ENCODE measurements at places on chromosomes 11 and 22. TPM values are rescaled to one million over a fixed set of nuclear protein-coding genes. Genes with fewer than 3 reads are reported as not detected.

Gene MMP12
- not detected for total RNA-seq

Gene REXO2
- total RNA-seq, result 163 TPM

Gene RCN1
- total RNA-seq, result 457 TPM

Gene MB
- not detected for total RNA-seq

Gene ANO9
- total RNA-seq, result not detected

Gene KDELR3
- 46.8 TPM for total RNA-seq

Gene ABCC8
- total RNA-seq, result not detected

Gene C11orf91
- total RNA-seq, result 0.27 TPM

Gene CAVIN3
- 145 TPM for total RNA-seq

Gene TRPM5
- not detected for total RNA-seq

Gene RIMBP3B
- not detected for total RNA-seq

Gene OVOL1
- not detected for total RNA-seq

Gene PRG3
- not detected for total RNA-seq

Gene CBLIF
- not detected for total RNA-seq

Gene GGT5
- total RNA-seq, result 2.3 TPM

Gene FADS2
- total RNA-seq, result 468 TPM

Gene TEX54
- total RNA-seq, result not detected

Gene VPREB1
- total RNA-seq, result not detected

Gene NCAM1
- 0.40 TPM for total RNA-seq

Gene BTBD18
- not detected for total RNA-seq

Gene OR51G2
- not detected for total RNA-seq

Gene NEFH
- total RNA-seq, result 1.6 TPM

Gene MRGPRX4
- not detected for total RNA-seq

Gene PRCP
- 105 TPM for total RNA-seq

Gene NAALAD2
- total RNA-seq, result 0.66 TPM

Gene VPS11
- total RNA-seq, result 23.1 TPM

Gene PNPLA3
- 6.4 TPM for total RNA-seq

Gene PKNOX2
- total RNA-seq, result 0.13 TPM

Gene PPP1R14B
- total RNA-seq, result 294 TPM

Gene FOLR1
- not detected for total RNA-seq

Gene SLC37A2
- 0.57 TPM for total RNA-seq

All from thoracic aorta endothelial cell (primary cell).